Right renal cortex interstitium (tissue), 3 donors: ENCODE measurements at places on chromosomes 2 and 18.

DNA sequence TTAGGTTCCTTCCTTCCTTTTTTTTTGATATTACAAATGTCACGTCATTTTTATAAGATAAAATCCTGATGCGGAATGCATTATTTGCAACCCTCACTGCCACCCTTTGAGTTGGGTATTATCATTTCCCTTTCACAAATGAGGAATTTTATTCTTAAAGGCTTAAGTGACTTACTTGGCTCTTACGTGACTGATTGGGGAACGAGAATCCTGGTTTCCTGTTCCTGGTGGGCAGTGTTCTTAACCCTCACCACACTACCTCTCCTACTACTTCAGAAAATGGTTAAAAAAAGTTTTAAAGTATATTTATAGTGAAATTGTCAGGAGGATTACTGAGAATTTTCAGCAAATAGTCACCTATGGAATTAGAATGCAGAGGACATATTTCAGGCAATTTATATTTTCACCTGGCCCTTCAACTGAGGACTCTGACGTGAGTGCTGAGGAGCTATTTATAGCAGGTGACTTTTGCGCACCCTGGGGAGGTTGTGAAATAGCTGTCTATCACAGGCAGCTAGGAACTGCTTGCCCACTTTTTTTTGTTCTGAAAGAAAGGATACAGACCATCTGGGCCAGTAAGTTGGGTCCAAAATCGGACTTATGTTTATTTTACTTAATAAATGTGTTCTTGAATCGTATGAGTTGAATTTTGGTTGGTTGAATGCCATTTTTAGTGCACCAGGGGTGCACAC lies 18.7 kb upstream of the RASGRP3 start:
- no peak for DNase-seq

DNA sequence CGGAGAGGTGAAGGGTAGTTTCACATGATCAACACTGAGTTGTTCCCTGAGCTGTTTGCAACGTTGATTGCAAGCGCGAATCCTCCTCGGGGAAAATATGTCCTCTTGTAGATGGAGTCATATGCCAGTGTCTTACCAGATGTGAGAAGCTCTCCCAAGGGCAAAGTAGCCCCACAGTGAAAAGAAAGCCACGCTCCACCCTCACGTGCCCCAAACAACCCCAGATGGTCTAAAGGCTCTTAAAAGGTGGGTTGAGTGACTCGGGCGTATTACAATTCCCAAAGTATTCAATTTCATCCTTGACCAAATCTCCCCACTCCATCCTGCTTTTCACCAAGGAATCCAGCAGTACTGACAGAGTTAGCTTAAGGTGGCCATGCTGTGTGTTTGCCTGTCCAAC lies 332.1 kb upstream of the SOX11 start:
- DNase-seq: no peak

- no peak for DNase-seq
Observed at GRCh38 chr2:73112913-73113854, at the start of gene RAB11FIP5. Gene RAB11FIP5 (minus strand): TSS chr2:73112948. CDS start chr2:73112777, 171 bp downstream.

- no peak for DNase-seq
Observed at GRCh38 chr2:237198164-237198855, 112.6 kb downstream of the COPS8 start.

DNA sequence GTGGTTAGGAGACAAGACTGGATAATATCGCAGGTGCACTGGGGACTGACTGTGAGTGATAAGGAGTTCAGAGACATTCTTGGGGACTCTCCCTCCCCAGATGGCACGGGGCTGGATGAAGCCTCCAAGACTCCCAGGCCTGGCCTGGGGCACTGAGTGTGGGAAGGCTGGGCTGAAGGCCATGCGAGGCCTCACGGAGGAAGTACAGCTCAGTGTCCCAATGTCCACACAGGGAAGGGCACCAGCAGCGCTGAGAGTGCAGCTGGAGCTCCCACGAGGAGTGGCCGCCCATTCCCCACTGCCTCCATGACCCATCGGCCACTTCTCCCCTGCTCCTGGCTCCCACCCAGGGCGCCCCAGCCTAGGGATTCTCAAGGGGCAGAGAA lies 6.5 kb downstream of the MFSD2B start:
- no peak for DNase-seq

GRCh38 chr2:78061301-78061700 lies 539.1 kb upstream of the LRRTM4 start:
- no peak for DNase-seq

DNA sequence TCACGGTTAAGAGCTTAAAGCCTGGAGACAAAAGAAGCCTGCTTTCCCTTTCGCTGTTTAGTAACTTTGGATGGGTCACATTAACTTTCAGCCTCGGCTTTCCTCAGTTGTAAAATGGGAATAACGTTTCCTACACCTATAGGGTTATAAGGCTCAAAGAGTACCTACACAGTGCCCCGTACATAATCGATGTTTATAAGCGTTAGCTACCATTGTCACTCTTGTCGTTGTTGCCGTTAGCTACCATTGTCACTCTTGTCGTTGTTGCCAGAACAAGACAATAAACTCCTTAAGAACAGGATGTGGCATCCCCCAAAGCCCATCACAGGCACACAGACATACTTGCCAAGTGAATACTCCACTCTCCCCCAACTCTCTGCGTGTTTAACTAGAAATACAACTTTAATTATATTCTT lies 901 bp upstream of the MFSD6 start:
- DNase-seq: no peak

DNA sequence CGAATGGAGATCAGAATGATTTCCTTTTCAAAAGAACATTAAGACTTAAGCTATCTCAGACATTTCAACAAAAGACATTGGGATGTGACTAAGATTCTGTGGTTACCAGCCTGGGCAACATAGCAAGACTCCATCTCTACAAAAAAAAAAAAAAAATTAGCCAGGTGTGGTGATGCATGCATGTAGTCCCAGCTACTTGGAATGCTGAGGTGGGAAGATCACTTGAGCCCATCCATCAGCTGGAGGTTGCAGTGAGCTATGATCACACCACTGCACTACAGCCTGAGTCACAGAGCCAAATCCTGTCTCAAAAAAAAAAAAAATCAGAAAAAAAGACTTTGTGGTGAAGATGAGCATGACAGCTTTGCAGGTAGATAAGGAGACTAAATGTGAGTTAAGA lies 12.8 kb downstream of the RNF103 start:
- DNase-seq: no peak

GRCh38 chr2:56357655-56358295 lies 174.0 kb downstream of the CCDC85A start:
- DNase-seq: no peak

DNA sequence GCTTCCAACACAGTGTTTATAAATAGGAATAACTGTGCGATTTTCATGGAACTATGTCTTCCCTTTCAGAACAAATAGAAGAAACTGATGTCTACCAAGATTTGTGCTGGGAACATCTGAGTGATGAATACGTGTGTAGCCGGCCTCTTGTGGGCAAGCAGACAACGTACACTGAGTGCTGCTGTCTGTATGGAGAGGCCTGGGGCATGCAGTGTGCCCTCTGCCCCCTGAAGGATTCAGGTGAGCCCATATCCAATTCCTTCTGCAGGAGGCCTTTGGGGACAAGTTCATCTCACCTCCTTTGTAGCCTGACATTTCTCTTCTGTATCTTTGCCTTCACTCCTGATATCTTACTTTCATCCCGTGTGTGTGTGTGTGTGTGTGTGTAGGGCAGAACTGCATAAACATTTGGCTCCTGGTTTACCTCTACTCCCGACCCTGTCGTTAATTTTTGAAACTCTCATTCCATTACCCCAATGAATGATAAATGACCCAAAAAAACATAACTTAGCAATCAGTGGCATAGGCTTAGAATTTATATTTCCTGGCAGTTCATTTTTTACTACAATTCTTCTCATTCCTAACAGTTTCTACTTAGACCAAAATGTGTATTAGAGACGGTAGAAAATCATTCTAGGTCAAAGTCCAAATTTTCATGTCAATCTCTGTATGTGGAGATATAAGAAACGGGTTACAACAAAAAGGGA lies 111.0 kb upstream of the RASGRP3 start:
- DNase-seq: no peak

DNA sequence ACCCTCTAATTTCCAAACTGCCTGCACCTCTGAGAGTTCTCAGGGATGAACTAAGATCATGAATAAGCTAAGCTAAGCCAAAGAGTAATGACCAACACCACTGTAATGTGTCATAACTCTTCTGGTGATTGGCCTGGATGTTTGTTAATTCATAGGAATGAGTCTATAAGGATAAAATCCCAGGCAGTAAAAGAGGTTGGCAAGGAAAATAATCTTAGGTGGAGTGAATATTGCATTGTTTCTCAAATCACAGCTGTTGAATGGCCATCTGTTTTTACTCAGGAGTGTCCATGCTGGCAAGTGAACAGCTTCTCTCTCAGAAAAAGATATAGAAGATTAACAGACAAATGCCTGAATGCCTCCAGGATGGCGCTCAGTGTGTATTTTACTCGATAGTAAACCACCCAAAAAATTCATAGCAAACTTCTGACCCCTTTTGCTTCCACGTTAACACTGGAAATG lies 60.8 kb upstream of the GLS start:
- no peak for DNase-seq

- no peak for DNase-seq
Observed at GRCh38 chr2:69188182-69188900, 175.4 kb downstream of the ANTXR1 start.

- DNase-seq: no peak
Observed at GRCh38 chr2:230981704-230982103, 14.2 kb upstream of the SPATA3 start.

DNA sequence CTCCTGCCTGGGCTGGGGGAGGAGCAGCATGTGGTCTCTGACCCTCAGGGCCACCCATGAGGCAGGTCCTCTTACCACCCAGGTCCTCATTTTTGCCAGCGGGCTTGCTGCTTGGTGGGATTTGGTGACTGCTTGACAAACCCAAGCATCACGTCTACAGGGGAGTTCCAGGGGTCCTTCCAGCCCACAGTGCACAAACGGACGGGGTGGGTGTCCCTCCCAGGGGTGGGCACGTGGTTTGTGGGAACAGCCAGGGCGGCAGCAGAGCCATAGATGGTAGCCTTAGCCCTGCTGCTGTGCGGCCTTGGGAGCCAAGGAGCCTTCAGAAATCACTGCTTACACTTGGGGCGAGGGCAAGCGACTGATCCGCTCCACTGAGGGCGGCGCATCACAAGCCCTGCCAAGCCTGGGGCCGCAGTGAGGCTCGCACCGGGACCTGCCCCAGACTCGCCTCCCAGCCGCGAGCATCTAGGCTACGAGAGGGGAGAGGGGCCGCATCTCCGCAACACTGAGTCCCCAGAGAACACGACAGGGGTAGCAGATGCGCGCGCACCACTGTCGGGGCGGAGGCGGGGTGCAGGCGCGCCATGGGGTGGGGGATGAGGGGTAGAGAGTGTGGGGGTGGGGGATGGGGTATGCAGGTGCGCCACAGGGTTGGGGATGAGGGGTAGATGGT lies 36.9 kb downstream of the SNED1 start:
- no peak for DNase-seq

- no peak for DNase-seq
Observed at GRCh38 chr18:10536280-10536679, 10.5 kb downstream of the NAPG start.

DNA sequence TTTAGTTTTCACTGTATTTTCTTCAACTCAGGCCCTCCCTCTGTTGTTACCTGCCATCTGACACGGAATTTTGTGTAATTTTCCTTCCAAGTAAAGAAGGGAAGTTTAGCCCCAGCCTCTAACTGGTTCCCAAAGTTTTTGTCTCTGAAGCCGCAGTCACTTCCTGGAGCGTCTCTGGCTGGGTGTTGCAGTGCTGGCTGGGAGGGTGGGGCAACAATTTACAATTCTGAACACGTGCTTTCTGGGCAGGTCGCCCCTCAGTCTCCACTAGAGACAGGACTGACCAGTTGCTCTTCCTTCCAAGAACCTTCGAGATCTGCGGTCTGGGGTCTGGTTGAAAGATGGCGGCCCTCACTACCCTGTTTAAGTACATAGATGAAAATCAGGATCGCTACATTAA lies 3.5 kb downstream of the CNDP2 start:
- DNase-seq: no peak

DNA sequence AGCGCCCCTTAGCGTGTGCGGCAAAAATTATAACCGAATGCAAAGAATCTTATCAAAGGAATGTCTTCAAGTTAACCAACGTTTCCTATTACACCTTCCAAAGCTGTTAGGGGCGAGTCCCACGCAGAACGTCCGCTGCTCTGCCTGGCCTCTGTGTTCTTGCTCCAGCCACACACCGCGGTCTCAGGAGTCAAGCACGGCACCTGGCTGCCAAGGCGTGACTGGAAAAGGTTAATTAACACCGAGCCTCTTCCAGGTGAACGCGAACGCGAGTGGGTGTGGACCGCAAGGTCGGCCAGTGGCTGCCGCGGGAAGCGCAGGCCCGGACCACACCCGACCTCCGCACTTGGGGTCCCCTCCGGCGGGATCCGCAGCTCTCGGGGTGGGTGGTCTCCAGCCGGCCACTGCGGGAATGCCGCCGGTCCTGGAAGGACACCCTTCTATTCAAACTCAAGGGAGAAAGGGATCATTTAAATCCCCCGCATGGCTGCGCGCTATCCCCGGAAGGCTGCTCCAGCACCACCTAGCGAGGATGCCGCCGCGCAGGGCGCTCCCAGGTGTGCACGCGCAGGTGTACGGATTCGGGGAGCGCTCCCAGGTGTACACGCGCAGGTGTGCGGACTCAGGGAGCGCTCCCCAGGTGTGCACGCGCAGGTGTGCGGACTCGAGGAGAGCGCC lies 830 bp downstream of the CYB5A start:
- no peak for DNase-seq

- no peak for DNase-seq
Observed at GRCh38 chr2:230934231-230935129, 9.4 kb upstream of the GPR55 start.

DNA sequence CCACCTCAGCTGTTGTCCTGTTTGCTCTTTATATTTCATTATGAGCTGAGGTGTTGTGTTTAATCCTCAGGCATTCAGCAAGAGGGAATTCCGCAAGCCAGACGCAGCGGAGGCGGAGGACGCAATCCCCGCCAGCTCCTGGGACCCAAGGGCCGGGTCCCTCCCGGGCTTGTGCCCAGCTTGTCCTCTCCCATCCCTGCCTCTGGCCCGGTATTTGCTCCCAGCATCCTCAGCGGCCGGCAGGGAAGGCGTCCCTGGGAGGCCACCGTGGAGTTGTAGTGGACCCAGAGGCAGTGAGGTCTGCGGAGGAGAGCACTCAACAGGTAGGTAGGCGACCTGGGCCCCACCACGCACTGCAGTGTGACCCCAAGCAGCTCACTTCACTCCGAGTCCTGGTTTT lies 42.5 kb upstream of the FOSL2 start:
- DNase-seq: no peak

DNA sequence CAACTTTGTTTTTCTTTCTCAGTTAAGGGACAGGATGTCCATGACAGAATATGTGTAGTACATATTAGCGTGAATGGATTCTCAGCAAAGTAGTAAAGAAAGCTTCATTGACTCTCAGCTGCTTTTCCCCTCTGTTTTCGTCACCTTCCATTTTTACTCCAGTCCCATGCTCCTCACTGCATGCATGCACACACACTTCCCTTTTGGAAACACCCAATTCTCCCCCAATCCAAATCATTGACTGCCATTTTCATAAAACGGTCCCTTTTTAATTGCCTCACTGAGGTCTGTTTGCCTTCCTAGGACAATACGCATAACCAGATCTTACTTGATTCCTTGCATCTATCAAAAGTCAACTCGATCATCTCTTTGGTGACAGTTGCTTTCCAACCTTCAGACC lies 287.5 kb upstream of the PARD3B start:
- DNase-seq: no peak

GRCh38 chr18:21000667-21001066 lies 110.9 kb downstream of the ROCK1 start:
- DNase-seq: no peak

- DNase-seq: no peak
Observed at GRCh38 chr2:79564065-79564464, 51.2 kb downstream of the CTNNA2 start.
